ENCODE measurements at places on chromosomes 5 and 9.

DNA sequence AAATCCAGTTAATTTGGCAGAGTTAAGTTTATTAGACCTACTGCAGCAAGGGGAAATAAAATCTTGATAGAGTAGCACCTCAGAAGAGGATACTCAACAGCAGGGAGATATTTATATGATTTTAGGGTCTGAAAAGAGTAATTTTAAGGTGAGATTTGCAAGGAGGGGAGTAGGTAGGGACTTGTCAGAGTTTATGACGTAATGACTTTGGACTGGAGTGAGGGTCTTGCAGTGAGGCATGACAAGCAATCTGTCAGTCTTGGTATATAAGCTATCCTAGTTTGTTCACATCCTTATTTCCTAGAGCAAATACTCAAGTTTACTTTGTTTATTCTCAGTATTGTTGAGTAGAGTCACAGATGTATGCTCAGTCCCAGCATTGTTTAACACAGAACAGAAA lies 722.6 kb downstream of the TLE4 start:
- no peak for DNase-seq

DNA sequence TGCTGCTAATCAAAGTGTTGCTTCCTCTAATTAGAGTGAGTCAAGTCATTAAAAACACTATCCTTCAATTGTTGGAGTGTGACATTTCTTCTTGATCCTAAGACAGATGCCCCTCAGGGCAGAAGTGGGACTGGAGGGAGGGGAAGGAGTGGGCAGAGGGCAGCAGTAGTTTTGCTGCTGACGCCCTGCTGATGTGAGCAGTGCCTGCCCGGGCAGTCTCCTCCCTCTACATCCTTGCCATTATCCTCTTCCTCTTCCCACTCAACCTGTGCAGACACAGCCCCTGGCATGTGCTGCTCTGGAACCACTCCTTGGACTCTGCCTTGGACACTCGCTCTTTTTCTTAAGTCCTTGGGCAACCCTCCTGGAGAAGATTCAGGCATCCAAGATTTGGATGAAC lies 232.5 kb downstream of the HSPA4 start:
- DNase-seq: no peak

DNA sequence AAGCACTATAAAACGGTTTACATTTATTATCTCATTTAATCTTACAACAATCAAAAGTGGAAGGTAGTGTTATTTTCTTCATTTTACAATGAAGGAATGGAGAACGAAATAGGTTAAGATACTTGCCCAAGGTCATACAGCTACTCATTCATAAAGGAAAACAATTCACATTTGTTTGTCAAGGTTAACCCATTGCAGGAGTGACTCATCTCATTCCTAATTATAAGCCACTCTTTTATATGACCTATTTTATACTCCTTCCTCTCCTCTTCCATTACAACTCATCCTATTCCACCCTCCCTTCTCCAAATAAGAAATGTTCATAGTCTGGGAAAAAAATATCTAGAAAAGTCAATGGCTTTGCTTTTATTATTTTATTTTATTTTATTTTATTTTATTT lies 29.6 kb downstream of the CRHBP start:
- no peak for DNase-seq

- no peak for DNase-seq
Observed at GRCh38 chr5:133757396-133757945, 145.1 kb upstream of the FSTL4 start.

GRCh38 chr5:161085056-161085455 lies 233.0 kb upstream of the ATP10B start:
- no peak for DNase-seq
